ENCODE measurements at places on chromosomes 1 and 21. TPM values are rescaled to one million over a fixed set of nuclear protein-coding genes. Genes with fewer than 3 reads are reported as not detected.

Gene ZNF684
- 2.7 TPM for total RNA-seq

Gene DIRAS3
- 8.8 TPM for total RNA-seq

Gene RAB3B
- total RNA-seq: 37.1 TPM

Gene LCE2B
- total RNA-seq: not detected

Gene SEC16B
- total RNA-seq: 2.5 TPM

Gene DEPDC1
- total RNA-seq: 3.2 TPM

Data from smooth muscle cell of the pulmonary artery (primary cell).